Activated CD4-positive, alpha-beta memory T cell treated with anti-CD3 and anti-CD28 coated beads for 36 hours (primary cell): ENCODE measurements at places on chromosomes 7 and 10.
A peak's percentile ranks its signal among the peaks of the same experiment; 100 is the strongest.

DNA sequence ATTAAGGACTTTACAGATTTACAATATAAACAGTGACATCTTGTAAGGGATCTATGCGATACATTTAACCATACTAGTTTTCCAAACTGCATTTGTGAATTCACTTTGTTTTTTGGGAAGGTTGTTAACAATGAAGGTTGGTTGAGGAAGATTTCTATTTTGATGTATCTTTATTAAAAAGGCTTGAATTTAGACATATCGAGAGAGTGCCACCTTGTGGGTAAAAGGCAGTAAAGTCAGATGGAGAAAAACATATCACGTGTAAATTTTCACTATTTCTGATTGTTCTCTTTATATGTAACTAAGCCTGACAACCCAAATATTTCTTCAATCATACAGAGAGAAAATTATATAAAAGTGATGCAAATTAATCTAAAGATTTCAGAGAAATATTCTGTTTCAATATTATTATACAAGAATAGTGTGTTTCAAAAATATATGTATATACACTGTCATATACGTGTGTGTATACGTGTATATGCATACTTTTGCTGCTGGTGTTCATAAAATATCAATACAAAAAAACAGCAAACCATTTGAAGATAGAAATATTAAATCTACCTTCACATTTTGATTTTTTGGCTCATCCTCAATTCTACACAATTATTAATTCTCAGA lies 988.6 kb downstream of the SORCS1 start:
- DNase-seq = no peak

DNA sequence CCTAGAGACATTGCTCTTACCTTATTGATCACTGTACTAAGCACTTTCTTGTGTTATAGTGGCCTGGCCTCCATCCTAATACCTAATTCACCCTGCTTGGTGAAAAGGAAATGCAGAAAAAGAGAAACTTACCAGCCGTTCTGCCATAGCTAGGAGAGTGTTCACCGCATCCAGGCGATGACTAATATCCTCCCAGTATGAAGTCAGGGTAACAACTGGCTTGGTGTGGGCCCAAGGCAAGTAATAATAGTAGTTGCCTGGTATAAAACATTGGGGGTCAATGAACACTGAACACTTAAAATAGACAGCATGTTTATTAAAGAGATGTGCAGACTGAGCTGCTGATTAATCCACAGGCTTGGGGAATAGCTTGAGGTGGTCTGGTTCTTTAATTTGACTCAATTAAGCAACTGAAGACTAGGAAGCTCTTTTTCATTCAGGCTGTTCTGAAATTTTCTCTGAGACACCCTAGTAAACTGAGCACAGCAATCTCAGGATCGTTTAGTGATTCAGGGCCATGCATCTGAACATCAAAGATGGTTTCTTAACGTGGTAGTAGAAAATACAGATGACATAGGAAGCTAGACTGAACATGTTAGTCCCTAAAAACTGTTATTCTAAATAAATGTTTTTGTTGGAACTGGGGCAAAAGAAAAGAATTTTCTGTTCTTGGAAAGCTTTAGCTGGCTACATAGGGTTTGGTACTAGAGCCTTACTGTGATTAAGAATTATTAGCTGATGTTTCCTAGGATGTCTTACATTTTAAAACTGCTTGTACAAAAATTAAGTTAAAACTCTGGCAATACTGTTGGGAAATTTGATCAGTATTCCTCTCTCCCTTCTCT lies 102.2 kb downstream of the MYOF start:
- peak; percentile 77 for DNase-seq

GRCh38 chr10:79438021-79438698 lies 7.3 kb downstream of the ZCCHC24 start:
- no peak for DNase-seq

GRCh38 chr10:14611968-14612693 lies 162.6 kb downstream of the FAM107B start:
- no peak for DNase-seq

- DNase-seq = no peak
Measured at GRCh38 chr10:49253340-49253906, 45.5 kb upstream of the C10orf71 start.

- no peak for DNase-seq
Measured at GRCh38 chr10:101666083-101666482, 28.9 kb downstream of the FBXW4 start.

- no peak for DNase-seq
Measured at GRCh38 chr7:108268200-108268820, 138.1 kb upstream of the LAMB4 start.

DNA sequence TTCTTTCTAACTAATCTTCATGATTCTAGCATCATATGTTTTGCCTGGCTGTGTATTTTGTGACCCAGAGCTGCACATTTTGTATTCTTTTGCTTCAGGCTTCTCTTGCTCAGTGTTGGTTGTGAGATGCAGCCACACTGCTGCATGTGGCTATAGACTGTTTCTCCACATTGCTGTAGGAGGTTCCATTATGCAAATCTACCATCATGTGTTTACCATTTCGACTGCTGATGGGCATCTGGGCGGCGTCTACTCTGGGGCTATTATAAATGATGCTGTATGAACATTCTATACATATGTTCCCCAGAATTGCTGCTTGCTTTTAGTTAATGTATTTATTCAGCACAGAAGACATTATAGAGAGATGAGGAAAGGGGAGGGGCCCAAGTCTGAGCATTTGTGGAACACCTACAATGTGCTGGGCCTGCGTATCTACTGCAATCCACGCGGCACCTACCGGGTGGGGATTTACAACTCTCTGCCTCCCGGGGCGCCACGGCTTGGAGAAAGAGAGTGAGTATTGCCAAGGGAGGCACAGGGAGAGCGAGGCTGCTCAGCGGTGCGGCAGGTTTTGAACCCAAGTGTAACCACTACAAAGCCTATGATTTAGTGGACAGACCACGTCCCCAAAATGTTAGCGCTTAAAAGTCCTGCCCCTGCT lies 172.5 kb downstream of the PRKAG2 start:
- DNase-seq = no peak
